Activated T-helper 1 cell treated with anti-CD3 and anti-CD28 coated beads, Interleukin-2, amount 50 U/mL, for 16 hours (primary cell): ENCODE measurements at places on chromosomes 16 and 17.

GRCh38 chr16:10871157-10871991, 5.6 kb upstream of the CIITA start:
- DNase-seq, result no peak

DNA sequence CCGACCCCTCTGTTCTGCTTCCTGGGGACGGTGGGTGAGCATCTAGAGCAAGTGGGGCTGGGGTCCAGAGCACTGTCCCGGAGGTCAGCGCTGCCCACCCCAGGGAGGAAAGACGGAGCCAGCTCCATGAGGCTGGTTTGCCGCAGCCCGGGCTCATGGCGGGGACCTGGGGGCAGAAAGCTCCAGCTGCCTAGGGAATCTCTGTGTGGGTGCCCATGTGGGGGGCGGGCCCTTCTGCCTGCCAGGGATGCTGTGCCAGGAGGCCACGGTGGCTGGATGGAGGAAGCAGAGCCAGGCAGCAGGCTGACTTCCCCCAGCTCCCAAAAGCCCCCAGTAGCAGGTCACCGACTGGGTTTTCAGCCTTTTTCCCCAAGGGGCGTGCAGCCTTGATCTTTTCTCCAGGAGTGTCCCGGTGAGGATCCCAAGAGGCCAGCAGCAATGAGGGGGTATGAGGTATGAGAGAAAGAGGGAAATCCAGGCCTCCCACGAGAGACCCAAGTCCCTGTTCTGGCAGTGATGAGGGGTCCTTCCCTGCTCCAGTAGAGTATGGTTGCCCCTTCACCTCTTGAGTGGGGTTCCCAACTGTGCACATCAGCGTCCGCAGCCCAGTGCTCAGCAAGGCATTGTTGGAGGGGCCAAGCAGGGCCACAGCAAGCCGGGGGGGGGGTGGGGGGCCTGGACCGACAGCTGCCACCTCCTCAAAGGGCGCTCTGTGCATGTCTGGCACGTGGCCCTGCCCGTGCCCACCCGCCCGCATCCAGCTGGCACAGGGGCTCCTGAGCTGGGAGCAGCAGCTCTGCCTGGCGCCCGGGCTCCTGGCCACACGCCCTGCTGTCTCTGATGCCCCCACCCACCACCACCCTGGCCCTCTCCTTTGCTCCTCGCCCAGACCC, 15.6 kb upstream of the BCAR1 start:
- DNase-seq, result no peak

DNA sequence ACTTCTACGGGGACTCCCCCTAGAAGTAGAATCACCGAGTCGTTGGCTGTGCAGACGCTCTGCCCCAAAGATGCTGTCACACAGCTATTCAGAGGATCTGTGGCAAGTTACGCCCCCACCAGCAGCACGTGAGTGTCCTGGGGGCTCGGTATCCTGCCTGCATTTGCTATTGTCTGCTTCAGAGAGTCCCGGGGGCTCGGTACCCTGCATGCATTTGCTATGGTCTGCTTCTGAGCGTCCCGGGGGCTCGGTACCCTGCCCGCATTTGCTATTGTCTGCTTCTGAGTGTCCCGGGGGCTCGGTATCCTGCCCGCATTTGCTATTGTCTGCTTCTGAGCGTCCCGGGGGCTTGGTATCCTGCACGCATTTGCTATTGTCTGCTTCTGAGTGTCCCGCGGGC, 23.8 kb upstream of the ZNF469 start:
- DNase-seq, result no peak

DNA sequence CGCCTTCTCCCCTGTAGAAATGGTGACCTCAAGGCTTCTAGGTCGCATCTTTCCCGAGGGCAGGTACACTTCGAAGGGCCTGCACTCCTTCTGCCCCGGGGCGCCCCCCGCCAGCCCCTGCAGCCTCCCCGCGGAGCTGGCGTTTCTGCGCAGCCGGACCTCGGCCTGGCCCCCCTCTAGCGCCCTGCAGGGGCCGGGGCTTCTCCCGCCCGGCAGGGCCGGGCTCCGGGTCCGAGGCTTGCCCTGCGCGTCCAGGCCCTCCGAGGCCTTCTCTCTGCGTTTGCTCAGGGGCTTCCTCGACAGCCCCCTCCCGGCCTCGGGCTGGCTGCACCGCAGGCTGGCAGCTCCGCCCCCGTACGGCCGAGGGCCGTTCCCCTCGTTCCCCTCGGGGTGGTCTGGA, 2.1 kb downstream of the MEFV start:
- no peak for DNase-seq

- DNase-seq, result no peak
Measured at GRCh38 chr16:88815901-88816589, 4.3 kb upstream of the APRT start.

- DNase-seq, result no peak
Measured at GRCh38 chr17:57913575-57914272, 41.5 kb downstream of the CUEDC1 start.

GRCh38 chr17:65062171-65062915, 5.8 kb upstream of the GNA13 start:
- DNase-seq, result no peak

- no peak for DNase-seq
Measured at GRCh38 chr16:49014277-49015224, 267.1 kb downstream of the CBLN1 start.

GRCh38 chr16:81657781-81658180, 121.3 kb upstream of the PLCG2 start:
- no peak for DNase-seq

GRCh38 chr16:10556236-10556635, 24.2 kb downstream of the EMP2 start:
- DNase-seq, result no peak

- DNase-seq, result no peak
Measured at GRCh38 chr16:72997141-72997542, 50.8 kb downstream of the ZFHX3 start.

DNA sequence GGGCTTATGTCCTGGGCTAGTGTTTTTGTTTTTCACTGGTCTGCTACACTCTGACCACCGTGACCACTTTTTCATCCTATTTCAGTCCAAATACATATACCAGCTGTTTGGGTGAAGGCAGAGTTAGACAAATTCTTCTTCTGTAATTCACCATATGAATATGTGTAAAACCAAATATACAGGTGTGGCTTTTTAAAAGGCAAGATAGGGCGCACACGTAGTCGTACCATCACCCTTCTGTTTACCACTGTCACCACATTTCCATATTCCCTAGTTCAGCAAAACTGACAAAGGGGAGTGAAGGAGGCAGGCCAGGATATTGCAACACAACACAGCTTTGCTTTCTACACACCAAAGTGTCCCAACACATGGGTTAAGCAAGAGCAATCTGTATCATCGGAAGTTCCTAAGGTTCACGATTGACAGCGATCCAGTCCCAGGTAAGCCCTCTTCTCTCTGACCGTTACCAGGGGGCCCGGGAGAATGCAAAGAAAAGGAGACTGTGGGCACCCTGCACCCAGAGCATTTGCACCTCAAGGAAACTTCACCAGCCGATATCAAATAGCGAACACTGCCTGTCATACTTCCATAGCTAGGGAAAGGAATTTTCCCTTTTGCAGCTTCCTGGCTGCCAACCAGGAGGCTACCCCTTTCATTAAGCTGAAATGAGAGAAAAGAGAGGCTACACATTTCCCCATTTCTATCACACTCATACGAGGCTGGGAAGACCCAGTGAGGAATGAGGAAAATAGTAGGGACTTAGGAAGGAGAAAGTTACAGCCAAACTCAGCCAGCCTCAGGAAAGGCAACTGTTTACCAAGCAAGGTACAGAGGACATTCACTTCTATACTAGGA, 23.1 kb downstream of the CREBBP start:
- no peak for DNase-seq

GRCh38 chr17:76024353-76024752, 2.8 kb downstream of the EVPL start:
- DNase-seq, result no peak

DNA sequence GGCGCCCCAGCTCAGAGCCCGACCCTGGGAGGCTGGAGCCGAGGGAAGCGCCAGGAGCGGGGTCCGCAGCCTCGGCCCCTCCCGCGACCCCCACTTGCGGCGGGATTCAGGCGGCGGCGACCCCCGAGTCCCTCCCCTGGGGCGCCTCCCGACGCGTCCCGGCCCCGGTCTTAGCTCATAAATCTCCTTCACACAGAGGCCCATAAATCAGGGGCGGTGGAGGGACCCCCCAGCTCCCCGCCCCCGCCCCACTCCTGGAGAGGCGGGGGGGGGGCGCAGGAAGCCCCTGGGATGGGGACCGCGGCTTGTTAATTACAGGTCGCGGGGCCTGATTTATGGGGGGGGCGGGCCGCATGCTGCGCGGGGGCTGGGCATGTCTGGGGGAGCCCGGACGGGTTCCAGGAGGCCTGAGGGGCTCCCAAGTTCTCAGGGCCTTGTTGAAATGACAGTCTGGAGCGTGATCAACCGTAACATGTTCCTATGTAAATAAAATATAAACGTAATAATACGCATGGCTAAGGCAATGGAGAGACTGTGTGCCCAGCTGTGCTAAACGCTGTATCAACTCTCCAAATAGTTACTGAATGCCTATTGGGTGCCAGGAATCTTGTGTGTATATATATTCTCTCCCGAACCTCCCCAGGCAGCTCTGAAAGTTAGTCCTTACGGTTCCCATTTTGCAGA, 10.0 kb upstream of the BHLHA9 start:
- no peak for DNase-seq

DNA sequence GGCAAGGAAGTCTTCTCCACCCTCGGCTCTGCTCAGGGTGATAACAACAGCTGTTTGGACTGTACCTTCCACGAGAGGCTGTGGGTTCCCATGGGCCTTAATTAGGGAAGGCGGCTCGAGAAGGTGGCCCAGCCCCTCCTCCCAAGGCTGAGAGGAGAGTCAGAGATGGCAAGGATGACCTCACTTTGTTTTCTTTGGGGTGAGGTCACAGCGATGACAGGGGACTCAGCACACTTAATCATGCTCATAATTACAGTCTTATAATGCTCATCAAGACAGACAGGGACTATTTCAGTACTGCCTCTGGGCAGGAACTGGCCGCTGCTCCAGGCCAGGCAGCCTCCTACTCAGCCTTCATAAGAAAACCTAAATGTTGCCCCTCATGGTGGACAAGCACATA, 19.7 kb downstream of the WFDC1 start:
- no peak for DNase-seq

- DNase-seq, result no peak
Measured at GRCh38 chr16:48632137-48632774, 22.3 kb upstream of the N4BP1 start.

DNA sequence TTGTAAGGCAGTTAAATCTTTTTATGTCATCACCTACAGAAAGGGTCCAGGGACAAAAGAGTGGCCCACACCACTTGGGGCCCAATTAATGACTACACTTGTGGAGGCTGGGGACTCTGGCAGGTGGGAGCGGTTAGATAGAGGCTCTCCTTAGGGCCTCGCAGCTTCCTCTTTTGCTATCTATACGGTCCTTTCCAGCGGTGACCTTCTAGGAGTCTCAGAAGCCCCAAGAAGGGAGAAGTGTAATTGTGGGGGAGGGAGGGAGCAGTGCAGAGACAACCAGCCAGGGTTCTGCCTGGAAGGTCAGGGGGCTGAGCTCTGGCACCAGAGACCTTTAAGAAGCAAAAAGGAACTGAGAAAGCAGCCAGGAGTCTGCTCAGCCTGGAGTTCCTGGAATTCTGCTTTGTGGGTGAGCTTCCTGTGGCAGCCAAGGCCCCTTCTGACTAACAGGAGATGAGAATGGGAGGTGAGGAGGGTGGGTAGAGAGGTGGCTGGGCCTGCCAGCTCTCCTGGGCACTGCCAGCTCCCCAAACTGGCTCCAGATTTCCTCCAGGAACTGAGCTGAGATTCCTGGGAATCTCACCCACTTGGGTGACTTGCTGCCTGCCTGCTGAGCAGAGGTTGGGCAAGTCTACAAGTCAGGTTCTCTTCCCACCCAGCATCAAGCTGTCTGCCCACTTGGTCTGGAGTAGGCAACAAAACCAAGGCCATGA, 16.3 kb upstream of the MAP3K14 start:
- no peak for DNase-seq

- DNase-seq, result no peak
Measured at GRCh38 chr17:74408815-74409214, 23.1 kb upstream of the GPRC5C start.

- DNase-seq, result no peak
Measured at GRCh38 chr17:14119546-14119945, 50.2 kb downstream of the COX10 start.

- DNase-seq, result no peak
Measured at GRCh38 chr17:69466905-69467667, 52.6 kb downstream of the MAP2K6 start.

DNA sequence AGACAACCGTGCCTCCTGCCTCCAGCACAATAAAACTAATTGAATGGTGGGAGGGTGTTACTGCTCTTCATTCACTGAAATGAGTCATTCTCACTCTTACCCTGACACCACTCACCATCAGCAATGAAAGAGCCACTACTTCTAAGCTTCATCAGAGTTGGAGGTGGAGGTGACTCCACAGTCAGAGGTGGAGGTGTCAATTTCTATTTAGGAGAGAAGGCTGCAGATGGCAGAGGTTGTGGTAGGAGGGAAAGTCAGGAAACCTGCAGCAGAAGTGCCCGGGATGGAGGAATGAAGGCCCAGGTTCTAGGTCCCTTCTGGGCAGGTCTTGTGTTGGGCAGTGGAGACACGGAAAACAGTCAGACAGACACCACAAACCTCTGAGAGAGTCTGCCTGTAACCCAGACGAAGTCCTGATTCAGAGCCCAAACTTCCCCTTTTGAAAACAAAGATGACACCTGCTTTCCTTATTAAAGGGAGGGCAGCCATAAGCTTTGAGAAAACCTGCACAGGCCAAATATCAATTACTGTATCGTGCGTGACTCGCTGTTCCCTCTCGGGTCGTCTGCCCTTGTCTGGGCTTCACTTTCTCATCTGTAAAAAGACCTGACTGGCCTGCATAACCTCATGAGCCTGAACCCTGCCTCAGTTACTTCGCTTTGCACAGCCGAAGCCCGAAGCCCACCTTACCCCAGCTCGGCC, 668 bp downstream of the ATPAF2 start:
- DNase-seq, result no peak
